ENCODE measurements at places on chromosomes 4 and X. TPM values are rescaled to one million over a fixed set of nuclear protein-coding genes. Genes with fewer than 3 reads are reported as not detected.

DNA sequence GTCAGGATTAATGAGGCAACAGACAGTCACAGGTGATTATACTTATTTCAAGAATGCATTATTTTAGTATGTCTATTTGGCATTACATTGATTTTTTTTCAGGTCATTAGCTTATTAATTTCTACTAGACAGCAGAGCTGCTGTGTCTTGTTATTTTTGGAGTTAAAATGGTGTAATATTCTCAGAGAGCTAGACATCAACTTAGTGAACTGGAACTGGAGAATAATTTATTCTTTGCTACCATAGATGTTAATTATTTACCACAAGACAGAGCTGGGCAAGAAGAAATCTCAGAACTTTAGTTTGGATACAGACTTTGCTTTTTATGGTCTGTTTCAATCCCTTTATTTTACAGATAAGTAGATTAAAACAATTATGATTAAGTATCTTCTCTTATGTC is 10.2 kb upstream of the HPGD start:
- no peak for DNase-seq

DNA sequence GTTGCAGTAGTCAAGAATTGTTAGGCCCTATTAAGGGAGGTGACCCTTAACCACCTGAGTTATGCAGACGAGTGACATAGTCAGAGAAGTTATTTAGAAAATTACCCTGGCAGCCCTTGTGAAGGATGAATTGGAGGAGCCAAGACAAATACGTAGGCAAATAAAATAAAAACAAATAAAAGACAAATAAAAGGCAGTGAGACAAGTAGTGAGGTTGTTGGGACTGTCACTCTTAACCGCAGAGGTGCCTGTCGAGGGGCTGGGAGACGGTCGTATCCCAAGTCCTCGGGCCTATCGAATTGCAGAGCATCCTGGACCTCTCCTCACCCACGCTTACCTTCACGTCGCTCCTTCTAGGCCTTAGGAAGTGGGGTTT is 58.0 kb upstream of the ZC4H2 start:
- no peak for DNase-seq

DNA sequence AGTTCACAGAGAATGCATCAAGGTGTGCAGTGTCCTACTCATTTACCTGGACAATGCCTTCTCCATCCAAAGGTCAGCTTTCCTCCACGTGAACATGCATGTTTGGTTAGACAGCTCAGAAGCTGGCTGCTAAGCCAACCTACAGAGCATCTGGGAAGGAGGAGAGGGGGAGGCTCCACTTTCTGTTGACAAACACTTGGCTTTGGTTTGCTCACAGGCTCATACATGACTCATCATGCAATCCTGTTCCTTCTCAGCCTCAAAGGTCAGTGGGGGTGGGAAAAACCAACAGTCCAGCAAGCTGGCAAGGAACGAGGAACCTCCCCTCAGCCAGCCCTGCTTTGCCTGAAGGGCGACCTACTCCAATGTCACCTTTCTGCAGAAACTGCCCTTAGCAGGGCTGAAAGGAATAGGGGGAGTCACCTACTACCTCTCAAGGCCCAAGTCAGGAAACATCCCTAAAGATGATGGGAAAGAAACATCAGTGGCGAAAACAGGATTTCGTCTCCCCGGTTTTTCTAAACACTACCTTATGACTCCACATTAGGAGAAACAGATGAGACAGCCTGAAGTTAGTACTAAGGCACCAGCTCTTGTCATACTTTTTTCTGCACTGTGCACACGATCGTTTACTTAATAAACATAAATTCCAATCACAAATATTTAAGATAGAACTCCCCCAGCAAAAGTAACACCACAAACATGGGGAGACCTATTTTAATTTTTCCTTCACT is 37.9 kb downstream of the RELL1 start:
- no peak for DNase-seq

DNA sequence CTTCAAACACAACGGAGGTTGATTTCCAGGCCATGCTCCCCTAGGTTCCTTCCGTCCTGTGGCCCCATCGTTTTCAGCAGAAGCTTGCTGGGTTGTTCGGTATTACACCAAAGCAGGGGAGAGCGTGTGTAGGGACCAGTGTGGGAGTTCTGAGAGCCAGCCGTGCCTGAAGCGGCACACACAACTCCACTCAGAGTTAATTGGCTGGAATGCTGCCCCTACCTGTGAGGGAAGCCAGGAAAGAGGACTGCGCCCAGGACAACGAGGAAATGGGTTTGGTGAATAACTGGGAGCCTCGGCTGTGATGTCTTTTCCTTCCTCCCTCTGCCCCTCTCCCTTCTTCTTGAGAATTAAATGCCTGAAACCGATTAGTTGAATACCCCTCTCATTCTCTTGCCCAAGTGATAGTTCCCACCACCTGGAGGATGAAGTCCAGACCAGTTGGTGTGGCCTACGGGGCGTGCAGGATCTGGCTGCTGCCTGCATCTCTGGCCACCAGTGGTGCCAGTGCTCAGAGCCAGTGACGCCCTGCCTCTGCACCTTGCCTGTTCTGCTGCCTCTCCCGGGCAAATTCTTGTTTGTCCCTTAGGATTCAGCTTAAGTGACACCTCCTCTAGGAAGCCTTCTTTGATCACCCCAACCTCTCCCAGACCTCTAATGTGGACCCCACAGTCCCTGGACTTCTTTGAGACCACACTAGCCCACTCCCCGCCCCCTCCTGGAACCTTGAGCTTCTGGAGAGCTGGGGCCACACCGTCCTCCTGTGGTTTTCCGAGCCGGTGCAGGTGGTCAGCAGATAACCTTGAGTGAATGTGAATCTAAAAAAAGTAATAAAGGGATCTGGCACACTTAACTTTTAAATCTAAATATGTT is 33.6 kb downstream of the TBC1D14 start:
- no peak for DNase-seq

DNA sequence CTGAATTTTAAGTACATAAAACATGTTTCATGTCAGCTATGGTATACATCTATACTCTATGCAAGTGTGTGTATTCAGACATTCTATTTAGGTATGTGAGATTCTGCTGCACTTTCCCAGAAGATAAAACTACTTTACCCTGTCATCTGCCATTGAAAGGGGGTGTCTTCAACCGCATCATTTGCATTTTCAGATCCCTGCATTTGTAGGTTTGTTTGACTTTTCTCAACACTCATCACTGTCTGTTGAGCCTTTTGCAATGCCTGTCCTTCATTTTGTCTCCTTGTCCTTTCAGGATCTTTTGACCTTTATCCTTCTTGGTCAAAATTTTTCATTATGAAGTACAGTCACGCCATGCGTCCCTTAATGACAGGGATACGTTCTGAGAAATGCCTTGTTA is 103.5 kb downstream of the TMA16 start:
- no peak for DNase-seq

DNA sequence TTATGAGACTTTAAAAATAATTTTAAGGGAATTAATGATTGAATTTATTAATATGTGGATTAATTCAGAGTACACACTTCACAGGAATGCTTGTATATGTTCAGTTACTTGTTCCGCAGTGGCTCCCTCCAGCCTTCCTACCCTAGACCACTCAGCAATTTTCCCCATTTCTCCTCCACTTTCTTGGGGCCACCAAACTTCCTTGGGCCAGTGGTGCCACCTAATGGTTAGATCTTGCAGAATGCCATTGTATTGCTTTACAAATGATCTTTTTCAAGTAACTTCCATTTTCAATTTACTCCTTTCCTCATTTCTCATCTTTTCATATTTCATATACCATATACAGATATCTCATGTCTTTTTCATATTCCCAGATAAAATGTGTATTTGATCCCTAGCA is 3.6 kb upstream of the RNF175 start:
- no peak for DNase-seq

DNA sequence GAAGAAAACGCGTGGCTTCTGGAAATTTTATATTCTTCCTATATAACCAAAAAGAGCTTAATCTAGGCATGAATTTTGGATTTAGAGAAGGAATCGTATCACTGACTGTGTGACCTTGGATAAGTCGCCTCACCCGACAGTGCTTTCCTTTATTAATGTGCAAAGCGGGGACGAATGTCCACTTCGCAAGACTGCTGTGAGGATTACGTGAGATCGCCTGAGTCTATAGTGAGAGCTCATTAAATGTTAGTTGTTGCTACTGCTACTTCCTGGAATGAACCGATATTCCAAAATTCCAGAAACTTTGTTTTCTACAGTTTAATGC is 448 bp upstream of the TBC1D8B start:
- DNase-seq = no peak

DNA sequence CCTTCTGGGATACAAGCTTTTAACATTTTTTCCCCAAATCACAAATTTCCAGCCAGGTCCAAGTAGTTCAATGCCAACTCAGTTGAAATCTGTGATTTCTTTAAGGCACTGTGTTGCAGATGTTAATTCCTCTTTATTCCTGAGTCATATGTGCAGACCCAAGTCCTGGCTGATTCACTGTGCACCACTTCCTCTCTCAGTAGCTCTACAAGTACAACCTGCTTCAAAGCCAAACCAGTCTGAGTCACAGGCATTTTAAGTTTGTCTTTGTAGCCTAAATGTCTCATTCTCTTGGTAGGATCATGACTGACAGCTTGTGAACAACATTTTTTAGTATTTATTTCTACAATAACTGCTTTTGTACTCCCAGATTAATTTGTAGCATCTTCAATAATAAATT is 165.6 kb upstream of the S100G start:
- DNase-seq = no peak

DNA sequence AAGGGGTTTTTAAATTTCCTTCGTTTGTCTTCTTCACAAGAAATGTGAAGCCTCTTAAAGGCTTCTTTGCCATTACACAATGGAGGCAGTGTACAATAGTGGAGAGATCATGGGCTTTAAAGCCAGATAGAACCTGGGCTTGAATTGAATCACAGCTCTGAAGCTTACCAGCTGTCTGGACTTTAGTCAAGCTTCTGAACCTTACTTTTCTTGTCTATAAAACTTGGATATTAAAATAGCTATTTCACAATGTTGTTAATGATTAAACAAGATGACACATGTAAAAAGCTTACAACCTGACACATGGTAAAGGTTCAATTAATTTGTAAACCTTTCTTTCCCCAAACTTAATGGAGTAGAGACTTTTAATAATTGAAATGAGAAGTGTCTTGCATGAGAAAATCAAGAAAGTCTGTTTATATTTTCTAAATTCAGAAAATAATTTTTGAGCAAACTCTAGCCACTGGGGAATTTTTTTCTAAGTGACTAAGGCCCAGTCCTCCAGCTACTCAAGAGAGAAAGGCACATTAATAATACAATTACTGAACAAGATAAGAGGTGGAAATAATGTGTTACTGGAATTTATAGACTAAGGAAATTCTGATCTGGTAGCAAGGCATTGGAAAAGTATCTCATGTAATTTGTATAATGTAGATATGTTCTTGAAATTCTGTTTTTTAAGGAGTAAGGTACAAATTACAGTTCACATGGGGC is 21.7 kb upstream of the TBC1D8B start:
- DNase-seq = no peak

GRCh38 chr4:102430461-102430910 is 70.7 kb upstream of the NFKB1 start:
- no peak for DNase-seq

DNA sequence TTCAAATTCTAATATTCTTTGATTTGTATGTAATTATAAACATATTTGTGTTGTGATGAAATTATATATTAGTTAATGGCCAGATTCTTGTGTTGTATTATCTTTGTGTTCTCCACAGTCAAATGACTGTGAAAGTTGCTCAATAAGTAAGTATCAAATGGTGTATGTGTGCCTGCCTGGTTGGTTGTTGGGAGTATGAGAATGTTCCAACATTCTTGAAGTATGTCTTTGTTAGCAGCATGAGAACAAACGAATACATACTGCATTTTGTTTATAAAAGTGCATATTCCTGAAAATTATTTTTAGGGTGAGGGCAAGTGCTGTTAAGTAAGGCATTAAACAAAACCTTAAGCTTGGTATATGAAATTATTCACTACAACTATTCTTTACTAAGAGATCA is 16.2 kb downstream of the ARHGEF38 start:
- no peak for DNase-seq

GRCh38 chr4:85302756-85303155 is 172.2 kb upstream of the ARHGAP24 start:
- no peak for DNase-seq

DNA sequence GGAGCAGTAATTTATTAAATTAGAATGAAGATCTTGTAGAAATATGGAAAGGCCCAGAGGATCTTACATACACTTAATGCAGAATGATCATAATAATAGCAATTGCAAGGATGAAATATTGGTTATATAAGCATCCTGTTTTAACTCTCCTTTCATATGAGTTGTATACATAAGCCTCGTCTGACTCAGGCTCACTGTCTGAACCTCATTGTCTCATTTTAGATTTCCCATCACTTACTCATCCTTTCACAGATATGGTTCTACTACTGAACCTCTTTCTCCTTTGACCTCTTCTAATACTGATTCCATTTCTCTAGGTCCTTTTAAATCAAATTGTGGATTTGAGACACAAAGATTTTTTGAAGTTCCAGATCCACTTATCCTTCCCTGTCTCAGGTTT is 277.3 kb upstream of the TRPC5 start:
- no peak for DNase-seq

DNA sequence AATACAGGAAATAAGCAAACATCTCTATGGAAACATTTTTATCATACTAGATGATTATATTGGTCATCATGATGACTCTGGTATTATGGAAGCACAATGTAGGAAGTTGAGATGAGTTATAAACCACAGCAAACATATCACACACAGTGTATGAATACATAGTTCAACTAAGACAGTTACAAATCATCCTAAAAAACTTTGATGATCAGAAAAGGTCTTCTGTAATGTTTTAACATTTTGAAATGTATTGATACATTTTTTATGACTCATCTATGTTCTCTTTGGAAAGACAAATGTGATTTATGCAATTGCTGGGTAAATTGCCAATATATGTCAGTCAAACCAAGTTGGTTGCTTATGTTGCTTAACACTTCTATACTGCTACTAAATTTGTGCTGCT is 4.8 kb downstream of the CXCL3 start:
- no peak for DNase-seq

DNA sequence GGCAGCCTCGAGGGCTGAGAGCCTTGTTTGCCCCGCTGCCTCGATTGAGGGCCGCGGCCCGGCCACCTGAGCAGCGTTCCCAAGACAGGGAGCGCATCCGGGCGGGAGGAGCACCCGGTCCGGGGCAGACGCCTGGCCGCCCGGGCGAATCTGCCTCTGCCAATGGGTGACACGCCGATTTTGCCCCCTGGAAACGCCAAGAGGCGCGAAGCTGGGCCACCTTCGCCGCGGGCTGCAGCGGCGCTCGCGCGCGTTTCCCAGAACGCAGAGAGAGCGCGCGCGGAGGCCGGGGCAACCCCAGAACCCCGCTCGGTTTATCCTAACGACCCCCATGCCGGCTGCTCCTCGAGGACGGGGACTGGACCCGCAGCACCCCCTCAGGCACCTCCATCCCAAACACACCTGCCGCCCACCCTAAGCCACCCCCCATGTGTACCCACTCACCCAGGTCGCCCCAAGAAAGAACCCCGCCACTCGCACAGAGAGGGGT is 575 bp downstream of the MAP7D2 start:
- no peak for DNase-seq

Gene AKAP4
- not detected for total RNA-seq

Gene ADGRL3
- total RNA-seq = 44.8 TPM

Gene TMPRSS11D
- not detected for total RNA-seq

Gene SOWAHD
- total RNA-seq = not detected

Data from endothelial cell (in vitro differentiated cells).